ENCODE measurements at places on chromosomes 4 and X.

DNA sequence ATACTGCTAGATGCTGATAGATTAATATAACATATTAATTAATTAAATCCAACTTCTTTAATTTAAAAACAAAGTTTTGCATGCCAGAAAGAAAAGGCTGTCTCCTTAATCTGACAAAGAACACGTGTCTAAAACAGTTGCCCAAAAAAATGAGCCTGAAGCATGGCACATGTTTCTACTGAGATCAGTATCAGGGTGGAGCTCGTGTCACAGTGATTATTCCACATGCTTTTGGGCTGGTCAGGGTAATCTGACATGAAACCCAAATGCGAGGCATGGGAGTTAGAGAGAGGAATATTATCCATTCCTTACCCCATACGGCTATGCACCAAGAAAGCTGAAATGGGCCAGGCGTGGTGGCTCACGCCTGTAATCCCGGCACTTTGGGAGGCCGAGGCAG is 79.4 kb upstream of the ADRA2C start:
- DNase-seq = no peak

GRCh38 chrX:65926095-65927019 is 113.5 kb downstream of the VSIG4 start:
- no peak for DNase-seq

DNA sequence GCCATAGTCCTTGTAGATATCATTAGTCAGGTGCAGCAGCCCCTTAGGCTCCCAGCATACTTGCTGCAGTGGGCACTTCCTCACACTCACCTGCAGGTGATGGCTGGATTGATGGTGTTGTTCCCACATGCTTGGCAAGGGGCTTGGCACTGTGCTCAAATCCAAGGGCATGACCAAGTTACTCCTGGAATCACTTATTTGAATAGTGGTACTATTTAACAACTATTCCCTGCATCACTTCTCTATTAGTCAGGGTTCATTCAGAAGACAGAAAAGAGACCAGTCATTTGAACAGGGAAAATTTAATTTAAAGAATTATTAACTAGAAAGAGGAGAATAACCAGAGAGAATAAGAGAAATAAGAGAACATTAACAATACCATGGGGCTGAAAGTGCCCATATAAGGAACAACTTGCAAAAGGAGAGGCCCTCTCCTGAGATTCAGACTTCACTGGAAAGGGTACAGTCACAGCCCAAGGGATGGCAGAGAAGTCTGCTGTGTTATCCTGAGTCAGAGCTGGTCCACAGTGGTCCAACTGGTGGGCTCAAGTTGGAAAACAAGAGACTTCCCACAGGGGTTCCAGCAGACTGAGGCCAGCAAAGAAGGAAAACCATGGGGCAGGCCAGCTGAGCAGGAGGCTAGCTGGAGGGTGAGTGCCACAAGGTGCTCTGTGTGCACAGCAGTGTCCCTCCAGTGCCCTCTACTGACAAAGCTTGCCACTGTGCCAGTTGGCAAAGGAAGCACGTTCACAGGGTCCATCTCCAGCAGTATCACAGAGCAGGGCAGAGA is 9.8 kb downstream of the SPP1 start:
- peak; percentile 74 for DNase-seq

DNA sequence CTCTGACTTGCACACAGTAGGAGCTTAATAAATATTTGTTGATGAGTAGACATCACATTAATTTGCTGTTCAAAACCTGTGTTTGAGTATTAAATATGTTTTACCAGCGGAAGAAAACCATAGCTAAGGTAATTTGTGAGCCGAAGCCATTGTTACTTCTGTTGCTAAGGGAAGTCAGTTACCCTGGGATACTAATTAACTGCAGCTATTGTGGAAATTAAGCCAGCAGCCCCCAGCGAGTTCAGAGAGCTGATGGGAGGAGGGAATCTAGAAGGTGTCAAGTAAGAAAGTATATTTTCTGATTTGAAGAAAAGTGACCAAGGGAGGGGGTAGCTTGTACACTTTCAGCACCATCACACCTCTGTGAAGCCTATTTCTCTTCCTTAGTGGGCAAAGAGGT is 76.7 kb upstream of the IGSF1 start:
- no peak for DNase-seq

- DNase-seq = no peak
Observed at GRCh38 chr4:48709901-48710300, 70.2 kb downstream of the FRYL start.

DNA sequence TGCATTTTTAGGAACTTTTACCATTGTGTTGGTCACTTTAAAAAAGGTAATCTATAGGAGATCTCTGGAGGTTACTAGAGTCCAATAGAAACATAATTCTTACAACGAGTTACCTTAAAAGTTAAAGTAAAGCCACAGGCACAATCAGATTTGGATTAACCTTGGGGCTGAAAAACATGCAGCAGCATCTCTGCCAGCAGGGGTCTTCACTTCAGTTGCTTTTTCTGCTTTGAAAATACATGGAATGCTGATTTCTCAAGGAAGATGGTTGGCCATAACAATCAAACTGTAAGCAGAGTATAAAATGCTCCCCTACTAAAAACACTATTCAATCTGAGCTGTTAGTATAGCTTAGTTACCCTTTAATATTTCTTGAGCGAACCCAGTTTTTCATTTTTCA is 1072.3 kb upstream of the PCDH10 start:
- no peak for DNase-seq

DNA sequence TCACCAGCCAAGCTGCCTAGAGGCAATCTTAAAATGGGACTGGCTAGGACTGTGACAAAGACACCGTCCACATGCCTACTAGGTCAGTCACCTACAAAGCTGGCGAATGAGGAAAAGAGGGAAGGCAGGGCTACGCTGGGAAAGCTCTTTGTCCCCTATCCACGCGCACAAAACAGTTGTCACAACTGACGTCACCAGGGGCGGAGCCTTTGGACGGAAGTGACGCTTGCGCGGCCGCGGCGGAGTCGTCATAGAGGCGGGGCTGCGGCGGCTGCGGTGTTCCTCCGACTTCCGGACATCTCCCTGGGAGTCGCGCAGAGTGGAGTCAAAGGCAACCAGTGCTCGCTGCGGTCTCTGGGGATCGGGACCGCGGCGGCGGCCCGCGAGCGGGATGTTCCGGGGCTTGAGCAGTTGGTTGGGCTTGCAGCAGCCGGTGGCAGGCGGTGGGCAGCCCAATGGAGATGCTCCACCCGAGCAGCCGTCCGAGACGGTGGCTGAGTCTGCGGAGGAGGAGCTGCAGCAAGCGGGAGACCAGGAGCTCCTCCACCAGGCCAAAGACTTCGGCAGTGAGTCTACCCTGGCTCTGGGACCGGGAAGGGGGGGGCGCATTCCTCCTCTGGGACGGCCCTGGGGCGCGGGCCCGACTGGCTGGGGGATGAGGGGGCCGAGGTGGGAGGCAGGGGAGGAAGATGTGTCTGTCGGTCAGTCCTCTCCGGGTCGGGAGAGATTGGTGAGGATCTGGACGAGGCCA is at the start of gene SYAP1:
SYAP1 (plus strand) TSS at position 279 of the 751 bp plus-strand sequence; CDS start at position 392, 113 bp downstream.
- DNase-seq = peak; percentile 98

- DNase-seq = no peak
Observed at GRCh38 chr4:168695288-168695687, 198.4 kb downstream of the PALLD start.

Data from PC-3 (cell line).